ENCODE measurements at places on chromosomes 12 and 14.

DNA sequence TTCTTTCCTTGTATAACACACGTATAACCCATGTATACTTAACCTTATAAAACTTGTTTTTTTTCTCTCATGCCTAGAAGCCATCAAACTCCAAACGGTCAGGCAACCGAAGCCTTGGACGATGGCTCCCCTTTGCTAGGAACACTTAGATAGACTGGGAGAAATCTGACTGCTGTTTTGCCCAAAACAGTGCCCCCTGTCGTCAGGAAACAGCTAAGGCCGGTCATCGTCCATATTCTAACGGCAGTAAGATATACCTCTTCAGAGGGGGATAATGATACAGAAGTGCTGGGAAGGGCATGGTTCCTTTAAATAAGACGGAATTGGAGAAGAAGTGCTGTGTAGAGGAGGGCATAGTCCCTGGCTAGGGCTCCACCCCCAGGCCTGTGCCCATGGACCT, 130.5 kb downstream of the SLC41A2 start:
- DNase-seq = no peak

DNA sequence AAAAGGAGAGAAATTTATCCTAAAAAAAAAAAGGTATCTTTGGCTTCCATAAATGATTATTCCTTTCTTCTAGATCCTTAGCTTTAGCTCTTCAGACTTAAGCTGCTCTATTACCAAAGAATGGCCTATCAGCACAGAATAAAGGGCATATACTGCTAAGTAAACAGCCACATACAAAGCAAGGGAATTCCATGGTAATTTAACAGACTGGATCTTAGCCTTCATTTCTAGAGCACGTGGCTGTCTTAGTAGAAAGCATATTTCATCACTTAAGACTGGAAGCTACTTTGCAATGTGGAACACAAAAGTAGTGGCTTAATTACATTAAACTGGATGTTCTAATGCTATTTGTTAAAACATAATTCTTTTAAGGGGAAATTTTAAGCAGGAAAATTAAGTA, 23.1 kb downstream of the TMED10 start:
- DNase-seq = no peak

DNA sequence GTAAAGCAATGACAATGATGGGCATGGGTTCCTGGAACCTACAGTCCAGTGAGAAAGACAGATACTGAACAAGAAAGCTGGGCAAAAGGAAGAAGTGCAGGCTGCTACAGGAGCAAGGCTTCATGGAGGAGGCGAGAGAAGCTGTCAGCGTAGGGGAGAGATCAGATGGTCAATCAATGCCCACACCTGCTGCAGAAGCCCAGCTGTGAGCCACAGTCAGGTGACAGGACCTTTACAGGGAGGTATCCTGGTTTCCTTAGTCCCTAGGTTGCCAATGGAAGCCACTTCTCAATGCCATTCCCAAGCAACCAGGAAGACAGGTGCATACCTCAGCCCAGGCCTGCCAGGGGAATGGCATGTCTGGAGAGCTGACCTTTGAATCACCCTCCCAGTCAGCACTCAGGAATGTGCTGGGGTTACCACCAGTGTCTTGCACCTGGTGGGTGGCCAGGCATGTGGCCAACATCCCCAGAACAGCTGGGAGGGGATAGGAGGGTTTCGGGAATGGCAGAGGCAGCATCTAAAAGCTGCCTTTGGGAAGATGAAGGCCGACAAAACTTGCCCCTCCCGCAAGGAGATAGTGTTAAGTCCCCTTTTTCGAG, 170.3 kb downstream of the TTC7B start:
- DNase-seq = no peak

DNA sequence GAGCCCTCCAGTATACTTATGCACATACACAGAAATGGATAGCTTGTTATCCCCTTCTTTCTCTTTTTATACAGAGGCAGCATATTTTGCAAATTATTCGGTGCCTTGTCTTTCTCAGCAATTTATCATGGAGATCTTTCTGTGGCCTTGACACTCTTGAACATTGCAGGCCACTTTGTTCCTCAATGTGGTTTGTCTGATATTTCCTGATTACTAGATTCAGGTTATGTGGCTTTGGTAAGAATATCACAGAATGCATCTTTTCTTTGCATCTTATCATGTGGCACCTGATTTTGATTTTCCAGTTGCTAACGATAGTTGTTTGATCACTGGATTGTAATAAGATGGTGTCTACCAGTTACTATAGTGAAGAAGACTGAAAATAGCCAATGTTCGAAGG, 7.1 kb upstream of the SNRPF start:
- DNase-seq = no peak

GRCh38 chr12:56188778-56189098, 545 bp downstream of the SMARCC2 start:
- no peak for DNase-seq

- no peak for DNase-seq
These were observed 1.5 kb downstream of the MTA1 start for GRCh38 chr14:105420974-105421674.

GRCh38 chr14:50497351-50497750, 35.0 kb downstream of the MAP4K5 start:
- no peak for DNase-seq

- DNase-seq = no peak
These were observed 23.5 kb downstream of the BHLHE41 start for GRCh38 chr12:26101350-26101734.

DNA sequence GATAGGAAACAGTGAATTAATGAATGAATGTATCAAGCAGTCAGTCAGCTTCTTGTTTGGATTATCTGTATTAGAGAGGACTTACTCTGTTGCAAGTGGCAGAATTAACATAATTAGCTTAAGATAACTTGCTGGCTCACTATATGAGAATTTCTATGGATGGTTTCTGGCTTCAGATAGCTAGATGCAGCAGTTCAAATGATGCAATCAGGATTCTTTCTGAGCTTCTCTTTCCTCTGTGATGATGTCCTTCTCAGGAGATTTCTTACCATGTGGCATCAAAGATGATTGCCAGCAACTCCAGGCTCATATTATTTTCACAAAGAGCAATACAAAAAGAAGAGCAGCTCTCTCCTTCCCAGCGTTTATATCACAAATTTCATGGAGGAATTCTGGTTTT, 30.7 kb downstream of the FRMD6 start:
- peak; percentile 53 for DNase-seq

DNA sequence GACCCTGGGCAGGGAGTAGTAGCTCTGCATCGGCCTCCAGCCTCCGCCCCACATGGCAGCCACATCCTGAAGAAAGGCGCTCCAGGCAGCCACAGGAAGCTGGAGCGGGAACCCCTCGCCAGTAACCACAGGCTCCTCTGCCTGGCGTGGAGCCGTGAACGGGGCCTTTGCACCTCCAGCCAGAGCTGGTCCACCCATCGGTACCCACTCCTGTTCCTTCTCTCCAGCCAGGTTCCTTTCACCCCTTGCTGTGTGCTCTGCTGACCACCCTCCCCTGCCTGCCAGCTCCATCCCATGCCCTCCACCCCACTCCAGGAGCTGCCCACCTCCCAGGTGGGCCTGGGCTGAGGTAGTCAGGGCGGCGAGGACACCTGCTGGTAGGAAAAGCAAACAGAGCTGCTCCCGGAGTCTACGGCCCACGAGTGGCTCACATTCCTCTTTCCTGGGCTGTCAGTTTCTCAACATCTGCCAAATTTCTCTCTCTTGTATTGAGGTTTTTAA, 2.7 kb downstream of the TGFB3 start:
- peak; percentile 18 for DNase-seq

GRCh38 chr12:57158665-57159064, 11.2 kb upstream of the LRP1-AS start:
- no peak for DNase-seq

- DNase-seq = peak; percentile 96
These were observed 35.7 kb upstream of the EML1 start for GRCh38 chr14:99757331-99758070.

- DNase-seq = peak; percentile 94
These were observed 422 bp upstream of the AK7 start for GRCh38 chr14:96391293-96392118.

- no peak for DNase-seq
These were observed 42.0 kb downstream of the KCNK13 start for GRCh38 chr14:90103808-90104207.

DNA sequence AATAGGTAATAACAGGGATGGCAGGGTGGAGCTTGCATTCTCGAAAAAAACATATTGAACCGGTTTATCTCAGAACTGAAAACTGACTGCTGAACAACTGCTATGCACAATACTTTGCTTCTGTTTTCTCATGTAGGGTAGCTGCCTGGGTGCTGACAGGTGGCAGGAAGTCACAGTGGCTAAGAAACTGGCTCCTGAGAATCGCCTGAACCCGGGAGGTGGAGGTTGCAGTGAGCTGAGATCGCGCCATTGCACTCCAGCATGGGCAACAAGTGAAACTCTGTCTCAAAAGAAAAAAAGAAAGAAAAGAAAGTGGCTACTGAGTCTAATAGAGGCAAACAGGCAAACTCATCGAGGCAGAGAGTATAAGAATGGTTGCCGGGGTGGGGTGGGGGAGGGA, 113.1 kb downstream of the CCDC60 start:
- DNase-seq = no peak

DNA sequence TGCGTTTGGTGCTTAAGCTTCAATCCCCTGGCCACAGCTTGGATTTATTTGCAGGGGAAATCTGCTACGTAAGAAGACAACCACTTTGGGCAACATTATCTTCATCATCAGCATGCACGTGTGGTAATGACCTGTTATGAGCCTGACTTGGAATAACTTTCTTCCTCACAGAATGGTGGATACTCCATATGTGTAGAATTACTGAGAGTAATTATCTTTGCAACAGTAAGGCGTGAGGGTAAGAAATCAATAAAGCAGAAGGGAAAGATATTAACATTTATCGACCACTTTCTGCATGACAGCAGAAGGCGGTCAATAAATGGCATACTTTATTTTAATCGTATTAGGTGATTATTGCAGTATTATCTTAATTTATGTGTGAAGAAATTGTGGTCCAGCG, 152.7 kb downstream of the RGS6 start:
- no peak for DNase-seq

GRCh38 chr14:53183611-53184010, 30.5 kb upstream of the DDHD1 start:
- DNase-seq = peak; percentile 63

- DNase-seq = peak; percentile 58
These were observed 158.0 kb downstream of the KCNA5 start for GRCh38 chr12:5201554-5202218.

DNA sequence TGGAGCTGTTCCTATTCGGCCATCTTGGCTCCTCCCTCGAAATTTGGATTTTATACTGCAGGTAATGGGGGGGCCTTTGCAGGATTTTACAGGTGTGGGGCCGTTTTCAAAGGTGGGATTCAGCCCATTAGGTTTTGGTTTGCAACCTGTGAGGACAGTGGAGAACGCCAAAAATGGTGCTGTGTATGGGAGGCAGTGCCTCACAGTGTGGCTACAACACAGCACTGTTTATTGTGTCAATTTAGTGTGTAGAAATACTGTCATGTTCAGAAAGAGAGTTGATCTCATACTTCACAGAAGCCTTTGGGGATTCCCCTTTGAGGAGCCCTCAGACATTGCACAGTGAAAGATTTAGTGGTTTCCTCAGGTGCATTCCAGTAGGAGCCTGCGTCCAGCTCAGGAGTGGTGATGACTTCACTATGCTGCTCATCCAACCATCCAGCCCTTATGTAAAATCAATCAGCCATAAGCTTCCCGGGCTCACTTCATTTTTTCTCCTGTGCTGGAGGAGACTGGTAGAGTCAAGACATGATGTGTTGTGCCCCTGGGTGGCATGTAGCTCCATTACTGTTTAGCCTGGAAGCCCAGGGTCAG, 92.7 kb upstream of the PRMT8 start:
- DNase-seq = no peak

DNA sequence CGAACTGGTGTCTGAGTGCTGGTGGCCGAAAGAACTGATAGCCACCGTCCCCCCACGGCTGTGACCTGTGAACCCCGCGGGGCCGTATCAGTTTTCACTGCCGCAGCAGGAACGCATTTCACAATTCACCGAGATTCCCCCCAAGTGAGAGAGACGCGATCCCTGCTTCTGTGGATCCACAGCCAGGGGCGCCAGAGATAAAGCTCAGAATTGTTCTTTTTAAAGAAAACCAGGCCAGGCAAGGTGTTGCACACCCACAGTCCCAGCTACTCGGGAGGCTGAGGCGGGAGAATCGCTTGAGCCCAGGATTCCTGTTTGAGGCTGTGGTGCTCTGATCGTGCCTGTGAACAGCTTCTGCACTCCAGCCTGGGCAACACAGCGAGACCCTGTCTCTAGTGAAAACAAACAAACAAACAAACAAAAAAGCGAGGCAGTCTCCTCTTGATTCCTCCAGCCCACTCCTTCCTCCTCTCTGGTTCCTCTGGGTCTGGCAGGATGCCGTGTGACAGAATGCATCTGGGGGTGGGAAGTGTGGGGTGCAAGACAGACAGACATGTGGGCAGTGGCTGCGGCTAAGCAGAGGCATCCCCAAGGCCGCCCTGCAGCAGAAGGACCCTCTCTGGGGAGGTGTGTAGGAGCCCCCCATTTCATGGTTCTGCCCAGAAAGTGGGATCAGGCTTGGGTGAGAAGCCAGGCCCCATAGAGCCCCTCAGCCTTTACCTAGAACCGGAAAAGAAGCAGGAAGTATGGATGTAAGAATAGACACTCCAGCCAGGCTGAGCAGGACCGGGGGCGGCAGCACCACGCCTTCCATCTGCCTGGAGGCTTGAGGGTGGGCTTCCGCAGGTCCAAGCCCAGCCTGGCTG, 39.2 kb upstream of the PPP1R13B start:
- DNase-seq = no peak

DNA sequence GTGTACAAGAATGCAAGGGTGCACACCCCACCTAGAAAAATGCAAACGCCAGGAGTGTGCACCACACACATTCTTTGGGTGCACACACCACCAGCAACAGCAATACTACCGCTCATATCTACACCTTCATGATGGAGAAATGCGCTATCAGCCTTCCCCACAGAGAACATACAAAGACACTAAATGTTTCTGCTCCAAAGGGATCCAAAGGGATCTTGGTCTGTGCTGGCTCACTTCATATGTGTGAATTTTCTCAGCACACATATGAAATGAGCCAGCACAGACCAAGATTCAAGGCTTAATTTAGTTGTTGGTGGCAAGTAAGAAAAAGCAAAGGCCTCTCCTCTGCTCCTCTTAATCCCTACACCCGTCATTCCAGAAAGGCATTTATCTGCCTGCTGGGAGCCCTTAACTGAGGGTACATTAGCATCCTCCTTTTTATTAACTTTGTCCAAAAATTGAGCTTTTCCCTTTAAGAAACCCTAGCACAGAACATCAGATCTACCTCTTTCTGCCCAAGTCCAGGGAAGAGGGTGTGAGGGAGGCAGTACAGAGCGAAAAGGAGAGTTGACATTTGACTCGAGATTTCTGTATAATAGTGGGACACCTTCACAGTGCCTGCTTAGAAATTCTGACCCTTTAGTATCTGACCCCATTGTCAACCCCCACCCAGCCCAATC, 8.3 kb downstream of the BMP4 start:
- DNase-seq = no peak

Data from mesenchymal stem cell (in vitro differentiated cells and primary cell).